Inflammatory macrophage treated with lipopolysaccharide for 4 hours (primary cell): ENCODE measurements at places on chromosomes 4 and X.

DNA sequence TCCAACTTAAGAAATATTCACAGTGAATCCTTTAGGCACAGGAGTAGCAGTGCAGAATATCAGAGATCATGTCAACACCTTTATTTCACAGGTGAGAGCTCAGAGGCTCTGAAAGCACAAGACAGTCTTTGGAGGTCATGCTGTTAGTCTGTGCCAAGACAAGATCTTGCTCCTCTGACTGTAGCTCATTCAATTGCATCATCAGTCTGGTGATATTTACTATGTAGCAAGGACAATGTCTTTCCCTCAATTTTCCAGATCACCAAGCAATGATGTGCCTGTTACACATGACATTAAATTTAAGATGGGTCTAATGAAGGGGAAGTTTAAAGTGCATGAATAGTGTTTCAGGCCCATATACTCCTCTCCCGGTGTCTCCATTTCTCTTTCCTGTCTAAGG is 277.5 kb downstream of the IL15 start:
- DNase-seq: no peak

DNA sequence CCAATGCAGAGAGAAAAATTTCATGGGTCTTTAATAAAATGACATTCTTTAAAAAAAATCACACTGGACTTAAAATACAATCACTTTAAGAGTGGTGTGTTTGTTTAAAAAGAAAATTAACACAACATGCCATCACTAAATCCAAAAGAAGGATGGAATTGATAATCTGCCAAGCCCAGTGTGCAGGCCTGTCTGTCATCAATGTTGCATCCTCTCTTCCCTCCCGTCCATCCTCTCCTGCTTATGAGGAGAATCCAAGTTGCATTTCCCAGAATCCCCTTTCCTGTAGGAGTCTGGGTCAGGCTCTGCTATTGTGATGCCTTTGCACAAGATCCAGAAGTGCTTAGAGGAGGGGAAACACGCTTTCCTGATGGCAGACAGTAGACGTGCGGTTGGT is 169.4 kb downstream of the MID1 start:
- no peak for DNase-seq

GRCh38 chr4:3852711-3853110 is 86.5 kb downstream of the ADRA2C start:
- DNase-seq: no peak

GRCh38 chr4:68369142-68369805 is 19.4 kb upstream of the YTHDC1 start:
- DNase-seq: no peak

- DNase-seq: no peak
Observed at GRCh38 chr4:69936566-69936965, 5.7 kb downstream of the CSN1S1 start.

- no peak for DNase-seq
Observed at GRCh38 chr4:115437739-115438138, 324.3 kb upstream of the NDST4 start.

- peak; percentile 86 for DNase-seq
Observed at GRCh38 chr4:1249148-1249730, 309 bp upstream of the CTBP1 start.

DNA sequence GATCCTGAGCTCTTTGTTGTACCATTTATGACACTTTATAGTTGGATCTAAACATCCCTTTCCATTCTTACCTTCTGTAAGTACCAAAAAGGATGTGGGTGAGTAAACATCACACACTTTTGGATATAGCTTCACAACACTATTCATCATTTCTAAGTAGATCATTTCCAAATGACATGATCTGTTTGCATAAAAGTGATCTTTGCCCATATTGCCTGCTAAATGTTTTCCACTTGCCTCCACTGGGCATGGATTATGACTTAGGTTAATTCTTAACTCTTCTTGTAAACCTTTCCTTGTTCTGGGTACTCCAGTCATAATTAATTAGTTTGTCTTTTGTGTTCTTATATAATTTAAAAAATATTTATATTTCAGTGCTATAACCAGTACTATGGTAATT is 244.9 kb upstream of the AGA start:
- no peak for DNase-seq

GRCh38 chrX:19855700-19856381 is 31.6 kb downstream of the SH3KBP1 start:
- no peak for DNase-seq

DNA sequence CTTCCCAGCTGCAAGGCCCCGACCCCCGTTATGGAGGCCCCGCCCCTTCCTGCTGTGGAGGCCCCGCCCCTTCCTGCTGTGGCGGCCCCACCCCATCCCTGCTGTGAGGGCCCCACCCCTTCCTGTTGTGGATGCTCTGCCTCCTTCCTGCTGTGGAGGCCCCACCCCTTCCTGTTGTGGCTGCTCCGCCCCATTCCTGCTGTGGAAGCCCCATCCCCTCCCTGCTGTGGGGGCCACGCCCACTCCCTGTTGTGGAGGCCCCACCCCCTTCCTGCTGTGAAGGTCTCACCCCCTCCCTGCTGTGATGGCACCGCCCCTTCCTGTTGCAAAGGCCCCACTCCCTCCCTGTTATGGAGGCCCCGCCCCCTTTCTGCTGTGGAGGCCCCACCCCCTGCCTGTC is 104.9 kb upstream of the PSAPL1 start:
- peak; percentile 34 for DNase-seq

DNA sequence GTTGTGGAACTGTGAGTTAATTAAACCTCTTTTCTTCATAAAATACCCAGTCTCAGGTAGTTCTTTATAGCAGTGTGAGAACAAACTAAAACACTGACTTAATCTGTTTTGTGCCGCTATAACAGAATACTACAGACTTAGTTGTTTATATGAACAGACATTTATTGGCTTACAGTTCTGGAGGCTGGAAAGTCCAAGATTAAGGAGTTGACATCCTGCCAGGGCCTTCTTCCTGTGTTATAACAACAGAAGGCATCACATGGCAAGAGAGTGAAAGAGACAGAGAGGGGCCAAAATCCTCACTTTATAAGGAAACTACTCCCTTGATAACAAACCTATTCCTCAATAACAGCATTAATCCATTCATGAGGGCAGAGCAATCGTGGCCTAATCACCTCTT is 42.5 kb upstream of the KCNIP4 start:
- no peak for DNase-seq

- no peak for DNase-seq
Observed at GRCh38 chrX:134688031-134688823, 30.0 kb upstream of the PLAC1 start.

- DNase-seq: peak; percentile 9
Observed at GRCh38 chrX:143634309-143634662, 1.6 kb downstream of the SLITRK4 start.

GRCh38 chr4:17336524-17336961 is 175.3 kb downstream of the QDPR start:
- DNase-seq: no peak

GRCh38 chr4:13284932-13285331 is 199.2 kb downstream of the RAB28 start:
- DNase-seq: no peak

GRCh38 chr4:83082777-83083176 is 31.8 kb downstream of the PLAC8 start:
- DNase-seq: peak; percentile 23

DNA sequence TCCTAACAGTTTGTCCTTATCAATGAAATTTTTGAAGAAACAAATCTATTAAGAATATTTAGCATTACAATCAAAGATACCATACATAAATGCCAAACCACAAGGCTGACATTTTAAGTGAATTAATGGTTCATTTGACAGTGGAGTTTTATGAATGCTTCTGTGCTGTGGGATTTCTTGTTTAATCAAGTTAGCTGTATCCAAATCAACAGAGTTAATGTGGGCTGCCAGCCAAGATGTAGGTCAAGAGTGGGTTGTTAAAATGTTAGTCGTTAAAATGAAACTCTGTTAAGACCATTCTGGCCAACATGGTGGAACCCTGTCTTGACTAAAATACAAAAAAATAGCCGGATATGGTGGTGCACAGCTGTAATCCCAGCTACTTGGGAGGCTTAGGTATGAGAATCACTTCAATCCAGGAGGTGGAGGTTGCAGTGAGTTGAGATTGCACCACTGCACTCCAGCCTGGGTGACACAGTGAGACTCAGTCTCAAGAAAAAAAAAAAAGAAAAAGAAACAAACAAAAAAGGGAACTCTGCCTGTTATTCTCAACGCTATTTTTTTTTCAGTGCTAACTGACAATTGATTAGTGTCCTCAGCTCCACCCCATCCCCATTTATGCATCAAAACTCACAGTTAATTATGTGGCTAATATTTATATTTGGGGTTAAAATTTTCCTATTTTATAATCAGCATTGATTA is 20.2 kb downstream of the GPAT3 start:
- DNase-seq: peak; percentile 73

GRCh38 chr4:130043732-130044160 is 947.8 kb downstream of the C4orf33 start:
- no peak for DNase-seq

GRCh38 chrX:47523713-47524166 is 37.3 kb upstream of the ARAF start:
- DNase-seq: no peak

GRCh38 chr4:28287831-28288233 is 1427.2 kb downstream of the STIM2 start:
- DNase-seq: no peak

GRCh38 chr4:165293927-165294649 is 33.4 kb upstream of the MSMO1 start:
- no peak for DNase-seq

DNA sequence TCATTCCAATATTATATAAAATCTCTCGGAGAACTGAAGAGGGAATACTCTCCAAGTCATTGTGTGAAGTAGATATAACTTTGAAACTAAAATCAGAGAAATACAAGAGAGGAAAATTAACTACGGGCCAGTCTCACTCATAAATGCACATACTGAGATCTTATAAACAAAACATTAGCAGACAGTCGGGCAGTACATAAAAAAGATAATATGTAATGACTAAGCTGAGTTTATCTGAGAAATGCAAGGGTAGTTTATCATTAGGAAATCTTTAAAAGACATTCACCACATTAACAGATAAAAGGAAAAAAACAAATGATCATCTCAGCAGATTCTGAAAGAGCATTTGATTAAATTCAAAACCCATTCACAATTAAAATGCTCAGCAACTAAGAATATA is 116.7 kb downstream of the NYX start:
- no peak for DNase-seq

DNA sequence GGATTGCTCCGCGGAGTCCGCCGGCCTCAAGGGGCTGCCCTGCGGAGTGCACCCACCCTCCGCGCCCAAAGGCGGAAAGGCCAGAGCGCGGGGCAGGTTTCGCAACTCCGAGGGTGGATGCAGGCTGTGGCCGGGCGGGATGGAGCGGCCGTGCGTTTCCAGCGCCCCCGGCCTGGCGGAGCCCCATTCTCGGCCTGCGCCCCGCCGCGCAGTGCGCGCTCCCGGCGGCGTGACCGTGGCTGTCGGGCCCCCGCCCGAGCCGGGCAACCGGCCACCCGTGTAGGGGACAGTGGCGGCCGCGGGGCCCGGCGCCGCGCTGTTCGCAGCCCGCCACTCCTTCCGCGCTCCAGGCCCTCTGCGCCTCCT is 331 bp downstream of the SETD7 start:
- no peak for DNase-seq

- DNase-seq: no peak
Observed at GRCh38 chrX:24563291-24564010, 83.7 kb downstream of the PCYT1B start.

DNA sequence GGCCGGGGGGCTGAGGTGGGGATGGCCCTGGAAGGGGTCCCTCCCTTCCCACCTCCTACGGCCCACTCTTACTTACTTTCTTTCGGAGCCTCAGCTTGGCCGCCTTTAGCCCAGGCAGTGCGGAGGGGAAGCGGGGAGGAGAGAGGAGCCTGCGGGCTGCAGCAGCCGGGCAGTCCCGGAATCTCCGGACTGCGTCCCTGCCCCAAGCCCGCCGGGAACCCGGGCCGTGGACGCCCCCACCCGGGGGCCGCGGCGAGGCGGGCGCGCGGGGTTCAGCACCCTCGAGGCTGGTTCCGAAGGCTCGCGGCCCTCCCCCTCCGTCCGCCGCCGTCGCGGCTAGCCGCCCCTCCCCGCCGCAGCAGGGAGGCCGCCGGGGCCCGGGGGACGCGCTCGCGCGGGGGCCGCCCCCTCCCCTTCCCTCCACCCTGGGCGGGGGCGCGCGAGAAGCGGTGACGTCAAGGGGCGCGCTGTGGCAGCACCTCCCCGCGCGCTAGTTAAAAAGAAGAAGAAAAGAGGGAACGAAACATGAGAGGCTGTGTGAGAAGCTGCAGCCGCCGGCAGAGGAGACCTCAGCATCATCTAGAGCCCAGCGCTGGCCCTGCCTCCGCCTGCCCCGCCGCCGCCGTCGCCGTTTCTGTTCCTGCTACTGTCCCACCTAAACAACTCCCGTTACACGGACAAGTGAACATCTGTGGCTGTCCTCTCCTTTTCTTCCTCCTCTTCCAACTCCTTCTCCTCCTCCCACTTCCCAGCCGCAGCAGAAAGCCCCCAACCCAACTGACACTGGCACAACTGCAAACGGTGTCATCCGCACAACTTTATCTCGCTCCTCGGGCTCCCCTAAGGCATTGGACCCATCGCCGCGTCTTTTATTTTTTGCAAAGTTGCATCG is at the start of gene HHIP:
Gene HHIP (plus strand): TSS at position 526 of the 892 bp plus-strand sequence. CDS start 520 bp downstream, outside the sequence.
- peak; percentile 9 for DNase-seq

- DNase-seq: no peak
Observed at GRCh38 chr4:123300222-123301039, 96.2 kb upstream of the SPRY1 start.

- no peak for DNase-seq
Observed at GRCh38 chrX:15909605-15910004, 55.0 kb upstream of the AP1S2 start.

DNA sequence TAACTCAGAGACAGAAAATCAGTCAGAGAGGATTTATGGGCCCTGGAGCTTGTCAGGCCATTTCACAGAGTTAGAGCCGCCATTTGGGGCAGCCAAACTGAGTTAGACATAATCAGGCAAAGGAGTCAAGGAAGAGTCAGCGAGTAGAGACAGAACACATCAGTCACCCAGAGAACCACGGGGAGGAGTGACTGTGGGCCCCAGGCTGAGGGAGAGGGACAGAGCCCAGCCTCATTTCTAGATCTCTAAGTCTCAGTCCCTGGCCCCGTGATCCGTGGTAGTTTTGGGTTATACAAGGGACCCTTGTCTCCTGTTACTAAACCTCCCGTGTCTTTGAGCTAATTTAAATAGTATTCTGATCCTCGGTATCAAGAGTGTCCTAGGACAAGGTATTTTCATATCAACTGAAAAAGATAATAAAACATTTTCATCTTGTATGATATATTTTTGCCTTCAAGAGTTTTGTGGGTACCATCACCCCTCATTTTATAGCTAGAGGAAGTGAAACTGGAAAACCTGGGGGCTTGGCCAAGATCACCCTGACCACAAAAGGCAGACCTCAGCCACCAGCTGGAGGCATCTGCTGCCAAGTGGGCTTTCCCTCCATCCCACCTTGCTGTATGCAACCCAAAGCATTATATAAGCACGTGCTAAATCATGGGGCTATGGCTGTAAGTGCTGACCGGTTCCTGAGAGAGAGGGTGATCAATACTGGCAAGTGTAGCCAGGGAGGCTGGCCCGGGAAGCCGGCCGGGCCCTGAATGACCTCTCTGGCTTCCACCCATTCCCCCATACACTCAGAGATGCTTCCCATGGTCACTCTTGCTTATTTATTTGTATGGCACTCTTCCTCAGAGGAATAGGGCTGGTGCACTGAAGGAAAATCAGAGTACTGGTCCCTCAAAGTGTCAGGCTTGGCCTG is 204.1 kb downstream of the BCOR start:
- no peak for DNase-seq
